Smooth muscle cell of the brain vasculature (primary cell): ENCODE measurements at places on chromosomes 3 and 15.
A peak's percentile ranks its signal among the peaks of the same experiment; 100 is the strongest.

DNA sequence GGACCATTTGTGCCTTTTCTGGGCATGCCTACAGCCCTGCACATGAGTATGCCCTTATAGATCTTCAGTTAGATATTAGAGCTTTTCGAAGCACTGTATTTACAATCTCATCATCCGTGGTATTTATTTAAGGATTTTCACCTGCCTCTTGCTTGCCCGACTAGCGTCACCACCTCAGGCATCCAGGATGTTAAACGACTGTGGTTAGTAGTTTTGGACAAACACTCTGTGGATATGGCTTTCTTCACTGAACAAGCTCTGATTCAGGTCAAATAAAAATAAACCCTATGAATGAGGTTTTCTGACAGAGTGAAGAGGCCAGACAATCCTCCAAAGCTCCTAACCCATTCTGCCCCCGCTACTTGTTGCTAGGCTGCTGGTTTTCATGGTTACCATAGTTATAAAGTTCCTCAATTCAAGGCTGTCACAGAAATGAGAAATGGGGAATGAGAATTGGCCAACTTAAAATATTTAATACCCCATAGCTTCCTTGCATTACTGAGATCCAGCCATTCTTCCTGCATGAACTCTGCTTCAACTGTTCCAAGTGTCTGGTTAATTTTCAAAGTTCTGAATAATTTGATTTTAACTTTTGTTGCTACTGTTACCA lies 440.1 kb downstream of the GABRG3 start:
- DNase-seq: no peak

GRCh38 chr15:50262533-50262932 lies 3.0 kb downstream of the HDC start:
- no peak for DNase-seq

DNA sequence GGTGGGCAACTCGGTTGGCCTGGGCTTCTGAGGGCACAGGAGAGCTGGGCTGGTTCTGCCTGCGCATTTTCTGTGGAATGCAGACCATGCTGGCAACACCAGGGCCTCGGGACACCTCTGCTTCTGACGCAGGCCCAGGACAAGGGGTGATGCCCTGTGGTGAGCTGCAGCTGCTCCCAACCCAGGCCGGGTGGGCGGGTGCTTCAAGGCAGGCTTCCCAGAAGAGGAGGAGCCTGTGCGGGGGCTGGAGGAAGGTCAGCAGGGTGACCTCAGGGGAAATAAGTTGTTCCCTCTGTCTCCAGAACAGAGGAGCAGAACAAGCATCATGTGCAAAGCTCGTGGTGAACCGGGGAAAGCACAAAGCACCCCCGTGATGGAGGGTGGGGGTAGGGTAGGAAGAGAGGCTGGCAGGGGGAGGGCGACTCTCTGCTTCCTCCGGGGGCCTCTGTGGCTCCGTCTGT lies 11.0 kb upstream of the PLXNA1 start:
- no peak for DNase-seq

GRCh38 chr3:194492001-194492400 lies 5.2 kb upstream of the ATP13A3 start:
- DNase-seq: no peak

DNA sequence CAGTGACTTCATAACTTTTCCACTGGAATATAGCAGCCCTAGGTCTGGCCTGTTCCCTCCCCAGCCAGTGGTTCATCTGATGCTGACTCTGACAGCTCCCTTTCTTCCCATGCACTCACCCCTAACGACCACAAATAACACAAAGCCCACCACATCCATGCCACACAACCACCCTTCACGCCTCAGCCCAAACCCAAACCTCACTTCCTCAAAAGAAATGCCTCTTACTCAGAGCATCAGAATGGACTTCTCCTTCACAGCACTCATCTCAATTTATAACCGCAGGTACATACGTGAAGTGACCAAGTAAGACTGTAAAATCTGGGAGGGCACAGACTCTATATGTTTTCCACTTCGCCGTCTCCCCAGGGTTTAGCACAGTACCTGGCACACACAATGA lies 1.1 kb downstream of the RBSN start:
- no peak for DNase-seq

GRCh38 chr15:36527235-36528162 lies 51.9 kb upstream of the CDIN1 start:
- DNase-seq: no peak

DNA sequence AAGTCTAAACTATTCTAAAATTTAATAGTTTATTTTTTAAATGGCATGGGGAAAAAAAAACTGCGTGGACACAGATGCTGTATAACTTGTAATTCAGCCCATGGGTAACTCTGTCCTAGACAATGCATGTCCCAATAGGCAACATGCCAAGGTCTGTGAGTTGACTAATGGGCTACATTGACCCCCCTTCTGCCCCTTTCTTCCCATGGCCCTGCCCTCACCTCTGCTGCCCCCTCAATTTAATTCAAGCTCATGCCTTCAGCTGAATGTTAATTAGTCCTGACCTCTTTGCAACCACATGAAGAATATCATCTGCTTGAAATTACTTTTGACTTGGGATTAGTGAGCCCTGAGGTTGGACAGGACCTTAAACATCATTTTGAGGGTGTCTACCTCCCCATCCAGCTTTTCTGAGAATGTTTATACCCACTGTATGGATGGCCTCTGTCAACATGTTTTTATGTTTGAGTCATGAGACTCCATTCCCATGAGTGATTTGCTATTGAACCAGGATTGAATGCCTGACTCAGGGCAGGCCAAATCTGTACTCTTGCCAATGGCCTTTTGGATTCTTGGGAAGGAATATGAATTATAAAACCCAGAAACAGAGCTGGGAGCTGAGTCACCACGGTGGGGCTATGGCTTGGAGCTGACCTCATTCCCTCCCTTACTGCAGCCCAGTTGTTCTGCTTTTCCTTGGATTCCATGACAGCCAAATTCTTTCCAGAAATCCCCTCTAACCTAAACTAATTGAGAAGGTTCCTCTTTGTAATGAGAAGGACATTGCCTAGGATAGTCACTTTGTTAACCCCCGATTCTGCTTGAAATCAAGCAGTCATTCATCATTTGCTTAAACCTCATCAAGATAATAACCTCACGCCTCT lies 33.5 kb upstream of the PDE8A start:
- peak; percentile 36 for DNase-seq

GRCh38 chr3:80060664-80061063 lies 292.9 kb upstream of the ROBO1 start:
- no peak for DNase-seq

DNA sequence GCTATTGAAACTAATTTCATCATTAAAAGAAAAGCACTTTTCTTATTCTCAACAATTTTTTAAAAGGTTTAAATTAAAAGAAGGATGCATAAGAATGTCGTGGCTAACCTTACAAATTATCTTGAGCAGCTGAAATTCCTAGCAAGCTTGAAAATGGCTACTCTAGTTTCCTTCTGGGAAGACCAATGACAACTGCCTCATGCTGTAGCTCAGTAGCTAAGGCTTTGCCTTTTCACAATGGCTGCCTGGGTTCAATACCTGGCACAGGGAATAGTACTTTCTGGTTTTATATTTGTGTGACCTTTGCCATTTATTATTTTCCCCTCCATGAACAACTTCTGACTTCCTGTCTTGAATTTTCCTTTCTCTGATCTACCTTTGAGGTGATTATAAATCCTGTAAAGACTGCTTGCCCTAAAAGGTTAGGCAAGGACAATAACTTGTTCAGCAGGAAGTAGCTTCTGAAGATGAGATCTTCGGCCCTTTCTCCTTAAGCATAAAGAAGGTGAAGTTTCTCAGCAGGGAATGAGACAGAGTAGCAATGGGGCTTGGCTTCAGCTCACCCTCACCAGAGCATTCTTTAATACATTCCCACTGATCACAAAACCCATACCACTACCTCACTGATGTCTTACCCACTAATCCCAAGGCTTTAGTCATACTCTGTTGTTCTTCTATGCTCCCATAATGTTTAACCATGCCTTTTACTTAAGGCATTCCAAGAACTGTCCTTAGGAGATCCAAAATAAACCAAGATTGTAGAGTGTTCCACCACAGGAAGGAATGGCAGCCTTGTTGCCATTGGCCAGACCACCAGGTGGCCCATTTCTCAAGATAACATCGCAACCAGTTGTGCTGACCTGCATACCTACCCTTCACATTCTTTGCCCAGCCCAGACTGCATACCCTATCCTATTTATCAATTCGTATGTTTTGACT lies 276.8 kb downstream of the ULK4 start:
- DNase-seq: no peak

DNA sequence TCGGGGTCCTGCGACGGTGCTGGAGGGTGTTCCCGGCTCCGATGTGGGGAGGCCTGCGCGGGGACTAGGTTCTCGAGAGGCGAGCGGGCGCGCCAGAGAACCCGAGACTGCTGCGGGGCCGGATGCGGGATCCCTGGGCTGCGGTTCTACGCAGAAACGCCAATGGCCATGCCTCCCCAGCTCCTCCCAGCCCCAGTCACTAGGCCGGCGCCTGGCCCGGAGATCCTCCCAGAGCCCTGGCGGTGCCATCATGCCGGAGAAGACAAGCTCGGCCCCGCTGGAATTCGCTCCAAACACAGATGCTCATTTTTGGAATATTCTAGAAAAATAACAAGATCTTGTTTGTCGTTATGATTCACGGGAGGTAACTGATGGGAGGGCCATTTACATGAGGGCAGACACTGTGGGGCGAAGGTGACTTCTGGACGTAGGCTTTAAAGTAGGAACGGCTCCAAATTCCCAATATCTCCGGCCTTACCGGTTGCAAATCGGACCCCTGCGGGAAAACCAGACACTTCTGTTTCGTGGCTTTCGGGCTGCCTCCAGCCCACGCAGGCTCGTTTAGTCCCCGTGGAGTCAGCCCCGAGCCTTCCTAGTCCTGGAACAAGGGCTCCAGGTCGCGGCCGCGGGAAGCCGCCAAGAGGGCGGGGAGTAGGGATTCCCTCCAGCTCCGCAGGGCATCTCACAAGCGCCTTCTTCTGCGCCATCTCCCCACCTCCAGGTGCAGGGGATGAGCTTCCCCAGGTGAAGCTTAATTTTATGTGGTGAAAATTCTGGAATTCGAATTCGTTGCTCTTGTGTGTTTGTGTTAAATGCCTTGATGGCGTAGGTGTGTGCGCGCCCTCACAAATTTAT lies 74.8 kb upstream of the POLG start:
- DNase-seq: no peak

DNA sequence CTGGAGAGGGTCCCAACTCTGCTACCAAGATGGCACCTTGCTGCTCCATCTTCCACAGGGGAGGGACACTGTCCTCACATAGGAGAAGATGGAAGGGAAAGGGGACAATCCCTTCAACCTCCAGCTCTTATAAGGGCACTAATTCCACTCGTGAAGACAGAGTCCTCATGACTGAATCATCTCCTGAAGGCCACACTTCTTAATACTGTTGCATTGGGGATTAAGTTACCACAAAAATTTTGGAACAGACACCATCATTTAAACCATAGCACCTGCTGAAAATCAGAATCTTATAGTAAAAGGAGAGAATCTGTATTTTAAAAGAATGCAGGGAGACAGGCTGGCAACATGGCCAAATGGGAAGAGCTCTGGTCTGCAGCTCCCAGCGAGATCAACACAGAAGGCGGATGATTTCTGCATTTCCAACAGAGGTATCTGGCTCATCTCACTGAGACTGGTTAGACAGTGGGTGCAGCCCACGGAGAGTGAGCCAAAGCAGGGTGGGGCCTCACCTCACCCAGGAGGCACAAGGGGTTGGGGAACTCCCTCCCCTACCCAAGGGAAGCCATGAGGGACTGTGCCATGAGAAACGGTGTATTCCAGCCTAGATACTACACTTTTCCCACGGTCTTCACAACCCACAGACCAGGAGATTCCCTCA lies 69.4 kb upstream of the LIPC start:
- DNase-seq: no peak
